ENCODE measurements at places on chromosomes 6 and 20.
A peak's percentile ranks its signal among the peaks of the same experiment; 100 is the strongest.

- DNase-seq: no peak
Measured at GRCh38 chr6:128117916-128118315, 217.1 kb upstream of the THEMIS start.

GRCh38 chr20:54088430-54088829 is 18.0 kb upstream of the BCAS1 start:
- no peak for DNase-seq

- no peak for DNase-seq
Measured at GRCh38 chr6:28948782-28949486, 25.1 kb upstream of the TRIM27 start.

GRCh38 chr6:116314878-116315277 is 35.1 kb upstream of the TSPYL1 start:
- DNase-seq: no peak

GRCh38 chr6:168344338-168344737 is 24.8 kb upstream of the DACT2 start:
- DNase-seq: no peak

GRCh38 chr20:11965602-11966001 is 47.9 kb downstream of the BTBD3 start:
- DNase-seq: no peak

GRCh38 chr6:133888929-133889556 is at the start of gene TCF21:
TCF21 (plus strand) TSS chr6:133889113; CDS start chr6:133889398, 285 bp downstream.
- peak; percentile 84 for DNase-seq

GRCh38 chr20:32761831-32762753 is at the start of gene DNMT3B:
DNMT3B (plus strand) TSS chr20:32762385; CDS start chr20:32780324, 17,939 bp downstream.
- peak; percentile 95 for DNase-seq

DNA sequence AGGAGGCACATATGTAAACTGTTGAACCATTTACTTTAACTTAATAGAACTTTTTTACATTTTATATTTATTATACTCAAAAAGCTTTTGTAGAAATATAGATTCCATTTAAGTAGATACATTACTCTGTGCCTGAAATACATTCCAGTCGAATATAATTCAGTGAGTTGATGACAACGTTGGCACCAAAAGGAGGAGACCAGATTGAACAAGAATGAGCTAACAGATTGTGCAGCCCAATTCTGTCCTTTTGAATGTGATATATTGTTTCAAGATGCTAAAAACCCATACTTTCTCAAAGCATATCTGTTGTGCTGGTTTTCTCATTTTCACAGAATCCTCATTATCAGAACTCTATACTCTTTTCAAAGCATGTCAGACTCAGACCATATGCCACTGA is 147.4 kb upstream of the SIM1 start:
- no peak for DNase-seq

- DNase-seq: peak; percentile 93
Measured at GRCh38 chr6:90478789-90479602, 107.9 kb downstream of the MAP3K7 start.
